ENCODE measurements at places on chromosomes 6 and 20.

- DNase-seq, result no peak
These were observed 30.1 kb upstream of the ARFGEF2 start for GRCh38 chr20:48891235-48892048.

DNA sequence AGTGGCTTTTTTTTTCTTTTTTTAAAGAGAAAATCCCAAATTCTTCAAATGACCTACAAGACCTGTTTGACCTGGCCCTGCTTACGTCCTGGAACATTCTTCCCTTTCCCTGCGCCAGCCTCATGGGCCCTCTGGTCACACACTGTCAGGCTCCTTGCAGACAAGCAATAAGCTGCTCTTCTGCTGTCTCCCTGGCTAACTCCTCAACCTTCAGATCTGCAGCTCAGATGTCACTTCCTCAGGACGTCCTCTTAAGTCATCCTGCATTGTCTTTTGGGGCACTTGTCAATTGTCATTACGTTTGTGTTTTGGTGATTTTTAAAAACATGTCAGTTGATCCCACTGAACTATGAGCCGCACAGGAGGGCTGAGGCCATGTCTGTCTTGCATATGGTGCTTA is 28.9 kb upstream of the SLC35D3 start:
- no peak for DNase-seq

- DNase-seq, result no peak
These were observed 896 bp upstream of the RNASET2 start for GRCh38 chr6:166957087-166957804.

GRCh38 chr6:129558248-129558647 is 151.7 kb downstream of the ARHGAP18 start:
- no peak for DNase-seq

DNA sequence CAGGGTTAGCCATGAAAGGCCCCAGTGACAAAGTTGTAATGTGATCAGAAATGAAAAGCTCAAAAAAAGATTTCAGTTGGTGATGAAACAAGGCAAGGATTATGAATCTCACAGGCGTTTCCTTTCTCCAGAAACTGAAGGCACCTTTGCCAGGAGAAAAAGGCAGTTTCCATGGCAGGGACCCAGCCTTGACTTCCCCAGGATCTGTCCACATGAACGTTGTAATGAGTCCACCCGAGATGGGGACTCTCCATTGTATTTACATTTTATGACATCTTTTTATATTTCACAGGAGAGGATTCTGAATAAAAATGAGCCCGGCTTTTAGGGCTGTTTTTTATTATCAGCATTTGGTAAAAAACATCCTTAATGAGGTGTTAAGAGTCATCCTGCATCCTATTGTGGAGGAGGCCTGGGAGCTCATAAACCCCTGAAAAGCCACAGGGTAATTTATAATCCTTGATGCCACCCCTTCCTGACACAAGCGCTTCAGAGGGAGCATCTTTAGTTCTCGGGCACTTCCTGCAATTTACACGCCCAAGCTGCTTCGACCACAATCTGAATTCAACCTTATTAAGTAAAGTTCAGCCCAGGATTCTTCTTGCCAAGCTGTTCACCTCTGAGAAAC is 74.1 kb upstream of the SALL4 start:
- no peak for DNase-seq

Measured in NCI-H1694 (cell line).